ENCODE measurements at places on chromosomes 1 and 21. TPM values are rescaled to one million over a fixed set of nuclear protein-coding genes. Genes with fewer than 3 reads are reported as not detected.

The CCDC27 gene
- not detected for total RNA-seq

The MPZ gene
- not detected for total RNA-seq

The ZNF672 gene
- 27.7 TPM for total RNA-seq

DNA sequence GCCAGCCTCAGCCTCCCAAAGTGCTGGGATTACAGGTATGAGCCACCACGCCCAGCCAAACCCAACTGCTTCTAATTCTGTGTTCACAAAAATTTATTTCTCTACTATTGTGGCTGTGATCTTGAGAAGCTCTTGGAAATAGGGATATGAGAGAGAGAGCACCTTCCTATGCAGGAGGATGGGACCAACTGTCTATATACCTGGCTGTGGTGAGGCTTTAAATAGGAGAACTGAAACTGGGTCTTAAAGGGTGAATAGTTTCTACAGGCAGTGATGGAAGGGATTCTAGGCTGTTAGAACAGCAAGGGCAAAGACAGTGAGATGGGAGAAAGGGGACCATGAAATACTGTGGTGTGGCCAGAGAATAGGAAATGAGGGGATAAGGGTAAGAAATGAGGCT is 8.3 kb upstream of the PTCH2 start:
- DNase-seq: no peak

- DNase-seq: no peak
Measured at GRCh38 chr1:228162286-228163006, 3.2 kb upstream of the IBA57 start.

- DNase-seq: peak; percentile 88
Measured at GRCh38 chr1:47443530-47444296, 5.9 kb downstream of the FOXD2 start.

DNA sequence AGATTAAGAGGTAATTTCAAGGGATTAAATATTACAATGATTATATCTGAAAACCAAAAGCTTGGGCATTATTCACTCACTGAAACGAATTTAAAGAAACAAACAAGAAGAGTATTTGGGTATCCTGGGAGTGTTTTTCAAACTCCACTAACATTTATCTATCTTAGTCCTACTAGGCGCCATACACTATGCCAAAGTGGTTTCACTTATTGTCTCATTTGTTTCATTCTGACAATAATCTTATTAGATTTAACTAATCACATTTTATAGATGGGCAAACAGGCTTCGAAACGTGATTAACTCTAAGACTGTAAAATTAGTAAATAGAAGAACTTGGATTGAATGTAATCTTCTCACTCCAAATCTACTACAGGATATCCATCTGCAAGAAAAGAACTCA is 25.4 kb downstream of the ASH1L start:
- DNase-seq: no peak

The AMY1A gene
- not detected for total RNA-seq

The ERVH48-1 gene
- not detected for total RNA-seq

The ATP5PF gene
- total RNA-seq: 119 TPM

GRCh38 chr1:155116113-155116764 is 11.4 kb upstream of the EFNA1 start:
- DNase-seq: no peak

DNA sequence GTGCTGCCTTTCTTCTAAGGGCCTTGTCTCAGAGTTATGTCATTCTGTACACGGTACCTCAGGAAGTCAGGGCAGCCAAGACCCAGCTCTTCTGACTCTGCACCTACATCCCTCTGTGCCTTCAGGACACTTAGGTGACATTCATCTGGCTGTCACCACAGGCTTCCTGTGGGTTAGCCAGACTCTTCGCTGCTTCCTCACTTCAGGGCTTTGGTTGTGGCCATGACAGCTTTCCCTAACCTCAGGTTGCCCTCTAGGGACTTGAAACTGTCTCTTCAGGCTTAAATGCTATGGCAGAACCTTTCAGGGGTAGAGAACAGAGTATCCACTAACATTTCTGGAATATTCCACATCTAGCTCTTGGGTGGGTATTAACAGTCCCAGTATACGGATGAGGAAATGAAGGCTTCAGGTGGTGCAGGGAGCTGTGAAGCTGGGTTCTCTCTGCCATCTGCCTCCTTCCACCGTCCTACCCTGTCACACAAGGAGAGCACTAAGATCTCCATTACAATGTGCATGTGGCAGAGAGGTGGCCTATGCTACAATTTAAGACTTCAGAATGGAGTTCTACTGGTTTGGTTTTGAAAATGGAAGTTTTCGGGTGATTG is 9.9 kb downstream of the TSSK3 start:
- no peak for DNase-seq

GRCh38 chr1:116261227-116261626 is 111.8 kb upstream of the ATP1A1 start:
- peak; percentile 63 for DNase-seq

DNA sequence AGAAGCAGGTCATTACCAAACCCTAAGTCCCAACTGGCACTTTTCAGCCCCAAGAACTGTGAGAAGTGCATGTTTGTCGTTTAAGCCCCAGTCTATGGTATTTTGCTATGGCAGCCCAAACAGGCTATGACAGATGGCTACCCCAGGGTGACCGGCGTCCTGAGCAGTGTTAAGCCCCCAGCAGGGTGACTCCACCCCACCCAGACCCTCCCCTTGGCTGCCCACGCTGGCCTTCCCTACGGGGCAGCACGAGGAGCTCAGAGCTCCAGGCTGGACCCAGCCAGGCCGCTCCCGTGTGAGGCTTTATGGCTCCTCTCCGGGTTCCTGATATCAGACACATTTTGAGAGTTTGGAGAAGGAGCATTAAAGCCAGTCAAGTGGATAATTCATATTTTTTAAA is 684.0 kb downstream of the PTPRU start:
- no peak for DNase-seq

- no peak for DNase-seq
Measured at GRCh38 chr1:217089361-217090014, 366.3 kb upstream of the ESRRG start.

DNA sequence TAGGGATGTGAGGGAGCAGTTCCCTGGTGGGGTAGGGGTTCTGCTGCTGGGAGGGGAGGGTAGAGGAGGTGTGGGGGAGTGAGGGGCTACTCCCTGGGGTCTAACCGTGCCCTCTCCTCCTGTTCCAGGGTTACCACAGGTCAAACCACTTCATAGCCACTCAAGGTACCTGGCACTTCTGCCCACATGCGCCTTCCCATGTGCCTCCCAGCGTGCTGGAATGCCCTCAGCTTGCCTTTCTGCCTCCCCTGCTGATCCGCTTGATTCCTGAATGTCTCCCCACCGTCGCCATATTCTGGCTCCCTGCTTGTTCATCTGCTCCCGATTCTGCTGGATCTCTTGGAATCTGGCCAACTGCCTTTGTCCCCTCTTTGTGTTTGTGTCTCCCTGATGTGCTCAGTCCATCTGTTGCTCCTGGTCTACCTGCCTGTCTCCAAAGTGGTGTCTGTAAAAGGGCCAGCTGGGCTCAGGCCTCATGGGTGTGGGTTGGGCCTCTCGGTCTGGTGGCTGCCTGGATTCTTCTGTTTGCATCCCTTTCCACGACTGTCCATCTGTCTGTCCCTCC is 74.4 kb downstream of the PTPRU start:
- no peak for DNase-seq

- no peak for DNase-seq
Measured at GRCh38 chr1:156487862-156488261, 12.7 kb downstream of the MEF2D start.

GRCh38 chr1:143748906-143749305 is 222.9 kb downstream of the FAM72C start:
- DNase-seq: no peak

- DNase-seq: no peak
Measured at GRCh38 chr1:211684791-211685190, 9.4 kb upstream of the NEK2 start.

- no peak for DNase-seq
Measured at GRCh38 chr1:174958396-174958795, 41.4 kb upstream of the CACYBP start.

DNA sequence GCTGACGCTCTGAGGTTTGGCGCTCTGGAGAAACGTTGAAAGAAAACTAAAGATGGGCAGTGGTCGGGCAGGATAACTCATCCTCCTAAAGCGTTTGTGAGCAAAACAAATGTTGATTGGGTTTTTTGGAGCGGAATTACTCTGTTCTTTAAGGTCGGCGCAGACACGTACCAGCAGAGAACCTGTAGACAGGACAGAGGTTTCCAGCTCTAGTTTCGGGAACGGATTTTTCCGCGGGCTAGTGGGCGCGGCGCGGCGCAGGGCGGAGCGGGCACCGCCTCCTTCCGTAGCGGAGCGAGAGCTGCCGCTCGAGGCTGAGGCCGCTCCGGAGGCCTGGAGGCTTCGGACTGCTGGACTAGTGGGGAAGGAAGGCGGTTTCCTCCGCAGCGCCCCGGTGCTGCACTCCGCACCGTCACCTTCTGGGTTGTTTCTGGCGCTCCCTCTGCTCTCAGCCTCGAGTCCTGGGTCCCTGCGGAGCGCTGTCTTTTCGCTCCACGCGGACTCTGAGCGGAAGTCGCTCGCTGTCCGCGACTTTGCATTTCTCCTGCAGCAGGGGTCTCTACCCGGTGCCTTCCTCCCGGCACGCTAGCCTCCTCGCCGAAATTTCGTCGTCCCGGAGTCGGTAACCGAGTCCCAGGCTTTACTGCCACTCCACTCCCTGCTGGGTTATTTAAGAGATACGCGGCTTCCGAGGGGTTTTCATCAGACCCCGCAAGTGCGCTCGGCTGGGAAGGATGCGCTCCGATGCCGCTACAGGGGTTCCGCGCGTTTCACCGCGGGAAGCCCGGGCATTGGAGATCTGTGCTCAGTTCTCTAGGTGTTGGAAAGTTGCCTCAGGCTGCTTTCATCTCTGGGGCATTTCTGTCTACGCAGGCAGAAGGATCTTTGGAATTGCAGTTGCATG is 7.0 kb downstream of the FOXD2 start:
- no peak for DNase-seq

GRCh38 chr1:14113271-14113670 is 413.3 kb downstream of the PRDM2 start:
- no peak for DNase-seq

GRCh38 chr1:14947421-14947820 is 206.1 kb upstream of the TMEM51 start:
- no peak for DNase-seq

The DSCAM gene
- total RNA-seq: not detected

The RGS7 gene
- total RNA-seq: 0.37 TPM

The CERS2 gene
- total RNA-seq: 145 TPM

The FMO2 gene
- total RNA-seq: not detected

DNA sequence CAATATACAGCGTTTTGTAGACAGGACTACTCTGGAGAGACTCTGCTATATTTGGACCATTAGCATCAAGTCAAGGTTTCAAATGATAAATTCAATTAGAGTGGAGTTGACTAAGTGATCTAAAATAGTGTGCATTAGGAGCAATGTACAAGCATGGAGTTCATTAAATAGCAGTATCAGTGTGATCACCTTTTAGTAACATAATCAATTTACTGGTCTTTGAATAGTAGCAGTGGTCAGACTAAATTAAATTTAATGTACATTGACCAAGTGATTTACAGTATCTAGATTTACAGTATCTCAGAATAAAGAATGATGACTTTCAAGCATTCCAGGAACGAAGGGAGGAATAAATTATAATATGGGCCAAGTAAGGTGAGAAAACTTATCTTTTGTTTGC is 489.6 kb upstream of the ADGRL4 start:
- DNase-seq: no peak

The SPRR2F gene
- total RNA-seq: not detected

DNA sequence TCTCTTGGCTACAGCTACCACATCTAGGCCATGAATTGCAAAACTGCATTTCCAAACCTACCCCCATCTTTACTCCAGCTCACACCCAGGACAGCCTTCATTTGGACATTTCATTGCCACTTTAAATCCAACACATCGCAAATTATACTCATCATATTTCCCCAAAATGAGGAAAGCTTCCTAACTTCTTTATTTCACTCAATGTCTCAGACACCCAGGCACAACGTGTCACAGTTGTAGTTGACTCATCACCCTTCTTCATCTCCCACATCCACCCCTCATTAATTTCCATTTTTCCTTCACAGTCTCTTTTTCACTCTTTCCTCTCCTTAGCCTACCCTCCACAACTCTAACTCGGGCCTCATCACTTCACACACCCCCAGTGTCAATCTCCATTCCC is 6.7 kb downstream of the OTUD7B start:
- no peak for DNase-seq

The C4BPB gene
- total RNA-seq: 0.28 TPM

DNA sequence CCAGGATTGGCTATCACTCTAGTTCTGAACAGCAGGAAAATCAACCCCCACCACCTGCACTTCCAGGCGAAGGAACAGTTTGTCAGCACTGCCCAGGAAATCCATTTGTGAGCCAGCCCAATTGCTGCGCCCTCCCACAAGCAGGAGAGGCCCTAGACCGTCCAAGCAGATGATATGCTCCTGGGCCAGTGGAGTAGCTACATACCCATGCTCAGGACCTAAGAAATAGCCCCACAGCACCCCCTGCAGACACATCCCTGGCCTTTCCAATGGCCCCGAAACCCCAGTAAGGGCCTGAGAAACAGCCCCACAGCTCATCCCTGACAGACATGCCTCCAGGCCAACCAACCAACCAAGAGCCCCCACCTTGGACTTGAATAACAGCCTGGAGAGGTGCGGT is 111.5 kb upstream of the ZC3H11B start:
- no peak for DNase-seq

All from SJSA1 (cell line).